ENCODE measurements at places on chromosomes 7 and 10.

- DNase-seq: peak; percentile 98
These were observed 60.1 kb upstream of the NAMPT start for GRCh38 chr7:106344861-106345260.

DNA sequence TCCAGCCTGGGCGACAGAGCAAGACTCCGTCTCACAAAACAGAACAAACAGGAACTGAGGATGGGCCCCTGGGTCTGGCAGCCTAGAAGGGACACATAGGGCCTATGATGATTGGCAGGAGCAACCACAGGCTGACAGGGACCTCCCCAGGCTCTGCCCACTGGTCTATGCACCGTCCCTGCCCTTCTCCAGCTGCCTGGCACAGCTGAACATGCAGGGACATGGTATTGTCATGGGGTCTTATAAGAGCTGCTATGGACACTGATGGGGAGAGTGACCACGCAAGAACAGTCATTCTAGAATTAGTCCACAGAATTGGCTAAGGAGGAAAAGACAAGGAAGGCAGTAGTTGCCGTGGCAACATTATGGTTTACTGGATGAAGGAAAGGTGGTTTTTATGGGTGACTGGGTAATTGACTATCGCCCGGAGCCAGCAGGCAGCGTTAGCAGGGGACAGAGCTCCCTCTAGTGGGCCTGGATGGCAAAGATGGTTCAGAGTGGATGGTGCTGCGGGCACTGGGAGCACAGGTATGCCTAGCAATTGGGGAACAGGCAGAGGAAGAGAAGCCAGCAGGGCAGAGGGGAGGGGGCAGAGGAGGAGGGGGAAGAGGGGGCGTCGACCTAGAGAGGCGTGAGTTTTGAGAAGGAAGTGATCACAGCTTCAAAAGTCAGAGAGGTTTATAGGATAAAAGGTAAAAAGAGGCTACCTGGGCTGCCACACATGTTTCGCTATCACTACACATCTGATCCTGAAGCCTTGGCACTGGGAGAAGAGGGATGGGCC, 7.8 kb upstream of the TRIM56 start:
- DNase-seq: peak; percentile 83

DNA sequence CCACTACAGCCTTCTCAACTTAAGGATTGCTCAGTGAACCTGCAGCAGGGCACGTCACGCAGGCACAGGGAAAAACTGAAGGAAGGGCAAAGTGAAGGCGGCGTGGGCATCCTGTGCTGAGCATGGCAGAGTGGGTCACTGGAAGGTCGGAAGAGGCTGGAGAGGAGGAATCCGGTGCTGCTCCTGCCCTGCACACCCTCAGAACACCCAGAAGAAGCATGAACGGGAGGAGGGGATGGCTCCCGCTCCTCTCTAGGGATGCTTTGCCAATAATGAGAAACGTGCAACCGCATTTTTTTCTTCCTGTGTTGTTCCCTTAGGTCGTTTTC, 175.1 kb downstream of the TNS3 start:
- DNase-seq: no peak

DNA sequence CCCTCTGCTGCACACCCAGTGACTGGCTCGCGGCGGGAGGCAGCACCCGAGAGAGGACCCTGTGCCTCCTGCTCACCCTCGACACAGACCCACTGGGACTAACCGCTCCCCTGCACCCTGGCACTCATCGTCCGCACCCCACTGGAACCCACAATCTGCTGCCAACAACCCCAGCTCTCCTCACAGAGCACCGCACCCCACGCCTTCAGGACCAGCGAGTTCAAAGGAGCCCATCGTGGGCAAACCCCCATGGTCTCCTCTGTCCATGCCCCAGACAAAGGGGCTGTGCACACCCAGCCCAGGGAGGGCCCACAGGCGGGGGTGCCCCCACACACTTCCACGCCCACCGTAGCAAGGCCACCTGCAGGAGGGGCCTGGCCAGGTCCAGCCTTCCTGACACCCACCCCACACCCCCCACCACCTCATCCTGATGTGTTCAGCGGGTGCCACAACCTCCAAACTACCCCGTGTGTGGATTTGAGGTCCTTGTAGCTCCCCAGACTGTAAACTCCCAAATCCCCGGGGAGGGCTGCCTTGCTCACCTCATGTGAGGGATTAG, 14.0 kb downstream of the RASGEF1A start:
- no peak for DNase-seq

DNA sequence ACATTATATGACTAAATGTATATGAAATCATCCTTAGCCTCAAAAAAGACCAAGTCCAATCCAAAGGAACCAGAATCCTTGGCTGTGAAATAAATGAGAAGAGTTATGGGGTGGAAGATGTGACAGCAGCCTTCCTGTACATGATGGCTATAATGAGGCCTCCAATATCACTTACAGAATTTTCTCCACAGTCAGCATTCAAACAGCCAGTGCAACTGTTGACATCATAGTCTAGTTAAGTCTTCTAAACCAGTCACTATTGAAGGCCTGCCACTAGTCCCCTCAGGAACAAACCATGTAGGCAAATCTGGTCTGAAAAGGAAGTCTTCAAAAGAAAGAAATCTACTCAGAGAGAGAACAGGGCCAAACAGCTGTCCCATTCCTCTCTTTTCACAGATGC, 219.5 kb upstream of the CCDC6 start:
- no peak for DNase-seq

DNA sequence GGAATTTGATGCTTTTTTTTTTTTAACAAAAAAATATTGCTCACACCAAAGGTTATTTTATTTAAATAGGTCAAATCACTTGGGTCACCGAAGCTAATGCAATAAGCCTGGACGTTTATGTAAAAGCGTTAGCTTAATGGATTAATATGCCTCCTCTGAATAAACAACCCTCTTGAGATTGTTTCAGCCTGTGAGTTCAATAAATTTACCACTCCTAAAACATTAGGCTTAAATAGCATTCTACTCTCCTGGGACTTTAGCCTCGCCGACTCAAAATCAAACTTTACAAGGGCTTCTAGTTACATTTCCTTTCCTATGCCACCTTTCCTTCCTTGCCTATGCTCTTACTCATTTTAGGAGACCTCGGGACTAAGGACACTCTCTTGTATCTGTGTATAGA, 79.3 kb downstream of the DNAJB9 start:
- DNase-seq: no peak

- no peak for DNase-seq
These were observed 15.5 kb downstream of the AOAH start for GRCh38 chr7:36708767-36709166.

DNA sequence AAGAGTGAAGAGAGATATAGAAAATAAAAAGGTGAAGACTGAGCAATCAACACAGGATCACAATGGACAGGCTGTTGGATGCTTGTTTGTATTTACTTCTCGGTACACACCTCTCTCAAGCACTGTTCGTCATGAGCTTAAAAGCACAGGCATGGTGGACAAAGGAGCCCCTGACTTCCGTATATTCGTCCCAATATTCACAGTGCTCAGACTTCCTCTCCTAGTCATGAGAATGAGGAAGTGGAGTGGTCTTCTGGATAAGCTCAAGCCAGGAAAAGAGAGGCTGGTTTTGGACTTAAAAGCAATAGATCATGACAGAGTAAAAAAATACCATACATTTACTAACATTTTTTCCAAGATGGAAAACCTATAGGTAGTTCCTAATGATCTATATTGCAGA, 172.5 kb downstream of the SORCS1 start:
- peak; percentile 69 for DNase-seq

DNA sequence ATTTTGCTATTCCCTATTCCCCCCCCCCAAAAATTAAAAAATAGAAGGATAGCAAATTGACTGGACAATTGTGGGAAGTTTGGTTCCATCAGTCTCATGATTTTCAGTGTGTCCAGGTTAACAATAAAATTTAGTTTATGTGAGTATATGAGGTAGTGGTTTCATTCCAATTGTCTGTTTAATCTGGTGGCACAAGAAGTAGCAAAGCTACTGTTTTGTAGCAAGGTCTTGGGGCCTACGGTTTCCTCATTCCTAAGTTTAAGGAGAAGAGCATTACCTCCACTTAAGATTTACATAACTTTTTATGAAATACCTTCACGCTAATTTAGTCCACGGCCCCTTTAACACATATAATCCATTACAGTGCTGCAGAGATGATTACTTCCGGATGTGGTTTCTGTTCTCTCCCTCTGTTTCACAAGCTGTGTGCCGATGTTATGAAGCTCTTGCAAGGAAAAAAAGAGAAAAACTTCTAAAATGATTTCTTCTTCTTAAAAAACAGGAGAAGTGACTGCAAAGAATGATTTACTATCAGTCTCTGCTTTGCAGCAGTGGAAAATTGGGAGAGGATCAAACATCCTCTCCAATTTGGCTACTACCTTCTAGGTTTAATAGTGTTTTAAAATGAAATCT, 32.7 kb upstream of the NPVF start:
- DNase-seq: peak; percentile 42

GRCh38 chr7:137755846-137756651, 90.7 kb downstream of the DGKI start:
- DNase-seq: no peak

DNA sequence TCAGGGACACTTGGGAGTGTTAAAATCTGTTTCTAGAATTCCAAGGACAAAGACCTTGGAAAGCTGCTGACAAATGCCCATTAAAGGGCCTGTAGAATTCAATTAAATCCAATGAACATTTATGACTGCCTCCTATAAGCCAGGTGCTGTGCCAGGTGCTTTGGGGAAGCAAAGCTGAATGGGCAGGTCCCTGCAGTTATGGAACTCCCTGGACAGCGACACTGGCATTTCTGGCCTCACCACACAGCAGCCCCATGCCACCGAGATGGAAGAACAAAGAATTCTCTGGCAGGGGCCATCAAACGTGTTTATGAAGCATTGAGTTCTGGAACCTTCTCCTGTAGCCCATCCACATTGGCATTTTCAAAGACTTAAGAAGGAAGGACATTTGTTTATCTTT, 45.6 kb upstream of the LOXL4 start:
- DNase-seq: no peak

DNA sequence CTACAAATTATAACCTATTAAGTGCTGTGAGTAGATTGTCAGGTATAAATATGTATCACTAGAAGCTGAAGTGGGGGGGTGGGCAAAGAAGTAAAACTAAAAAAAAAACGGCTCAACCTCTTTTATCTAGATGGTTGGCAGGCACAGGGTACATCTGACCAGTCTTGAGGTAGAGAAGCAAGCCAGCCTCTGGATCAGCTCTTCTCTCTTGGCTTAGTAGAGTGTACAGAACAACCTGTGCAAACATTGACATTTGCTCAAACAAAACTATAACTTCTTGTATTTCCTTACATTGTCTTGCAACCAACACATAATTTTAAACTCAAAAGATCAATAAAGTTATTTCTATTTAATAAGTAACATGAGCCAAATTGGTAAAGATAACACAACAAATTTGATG, 25.6 kb downstream of the DNA2 start:
- no peak for DNase-seq

DNA sequence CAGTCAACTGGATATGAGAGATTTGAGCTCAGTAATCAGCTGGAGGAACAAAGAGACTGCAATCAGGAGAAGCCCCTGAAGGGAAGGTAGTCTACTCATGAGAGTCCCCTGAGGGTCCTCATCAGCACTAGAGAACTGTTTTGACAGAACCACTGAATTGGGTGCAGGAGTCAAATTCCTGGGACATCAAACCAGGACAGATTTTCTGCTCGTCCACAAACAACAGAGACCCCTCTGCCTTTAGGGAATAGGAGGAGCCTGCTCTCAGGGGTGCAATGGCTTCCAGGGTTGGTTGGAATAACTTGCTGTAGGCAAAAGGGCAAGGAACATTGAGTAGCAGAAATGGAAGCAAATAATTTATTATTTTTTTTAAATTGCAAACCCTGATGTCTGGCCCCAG, 21.9 kb upstream of the NEUROD6 start:
- no peak for DNase-seq

- DNase-seq: no peak
These were observed 203.5 kb downstream of the HIBADH start for GRCh38 chr7:27459021-27459730.

DNA sequence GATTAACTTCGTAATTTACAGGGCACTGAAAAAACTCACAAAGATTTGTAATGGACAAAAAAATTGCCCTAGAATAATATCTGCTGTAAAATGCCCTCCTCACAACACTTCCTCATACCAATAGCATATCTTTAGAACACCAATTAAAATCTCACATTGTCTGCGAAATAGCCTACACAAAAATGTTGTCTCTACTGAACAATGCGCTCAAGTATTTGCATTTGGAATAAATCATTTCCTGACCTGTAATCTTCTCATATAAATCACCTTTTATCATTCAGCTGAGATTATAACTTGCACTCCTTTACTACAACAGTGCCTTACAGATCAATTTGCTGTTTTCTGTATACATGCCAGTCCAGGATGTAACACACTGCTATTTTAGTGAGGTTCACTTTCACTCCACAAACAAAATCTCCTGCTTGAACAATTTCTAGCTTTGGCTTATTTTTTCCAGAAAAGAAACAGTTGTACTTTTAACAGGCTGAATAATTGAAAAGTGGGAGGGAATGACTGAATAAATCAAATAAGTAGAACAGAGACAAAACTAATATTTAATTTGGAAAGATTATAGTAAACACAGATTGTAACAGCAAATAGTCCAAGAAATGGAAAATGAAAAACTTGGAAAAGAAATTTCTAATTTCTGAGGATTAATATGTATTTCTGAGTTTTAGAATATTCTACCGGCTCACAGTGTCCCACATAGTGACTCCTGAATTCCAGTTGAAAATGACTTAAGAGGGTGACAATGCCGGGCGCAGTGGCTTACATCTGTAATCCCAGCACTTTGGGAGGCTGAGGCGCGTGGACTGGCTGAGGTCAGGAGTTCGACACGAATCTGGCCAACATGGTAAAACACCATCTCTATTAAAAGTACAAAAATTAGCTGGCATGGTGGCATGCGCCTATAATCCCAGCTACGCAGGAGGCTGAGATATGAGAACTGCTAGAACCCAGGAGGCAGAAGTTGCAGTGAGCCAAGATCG, 30.6 kb downstream of the JMJD1C start:
- DNase-seq: no peak

DNA sequence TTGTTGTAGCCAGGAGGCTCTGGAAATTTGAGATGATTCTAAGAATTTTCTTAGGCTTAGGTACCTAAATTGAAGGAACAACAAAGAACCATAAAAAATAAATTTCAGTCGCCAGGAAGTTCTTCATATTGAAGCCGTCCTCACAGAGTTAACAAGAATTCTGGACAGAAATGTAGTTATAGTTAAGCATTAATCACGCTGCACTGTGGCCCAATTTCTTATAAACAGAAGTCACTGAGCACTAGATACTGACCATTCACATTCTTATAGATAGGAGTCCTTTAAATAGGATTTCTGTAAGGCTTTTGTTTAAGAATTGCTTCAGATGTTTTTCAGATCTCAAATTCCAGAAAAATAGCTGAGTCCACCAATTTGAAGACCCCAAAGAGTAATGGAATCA, 256.2 kb upstream of the PITRM1 start:
- DNase-seq: no peak

GRCh38 chr7:101236292-101236835, 1.2 kb downstream of the CLDN15 start:
- DNase-seq: no peak

- DNase-seq: peak; percentile 35
These were observed 412 bp downstream of the PIP4K2A start for GRCh38 chr10:22713853-22714478.

DNA sequence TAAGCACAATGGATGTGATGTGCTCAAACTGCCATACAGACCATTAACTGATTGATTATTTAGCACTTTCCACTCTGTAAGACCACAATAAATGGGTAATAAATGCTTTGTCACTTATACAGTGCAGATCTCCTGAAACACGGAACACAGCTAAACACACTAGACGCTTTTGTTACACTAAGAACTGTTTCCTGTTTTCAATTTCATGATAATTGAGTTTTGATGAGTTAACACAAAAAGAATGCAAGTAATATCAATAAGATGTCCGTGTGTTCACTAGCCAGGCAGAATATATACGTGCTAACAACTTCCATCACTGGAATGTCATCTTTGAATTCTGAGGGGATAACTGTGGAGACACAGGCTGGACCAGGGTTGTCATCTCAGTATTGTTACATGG, 178.8 kb downstream of the SKAP2 start:
- peak; percentile 55 for DNase-seq

Data from suppressor macrophage (primary cell).